ENCODE measurements at places on chromosomes 3 and 15.
A peak's percentile ranks its signal among the peaks of the same experiment; 100 is the strongest.

GRCh38 chr3:176262071-176262470 is 935.2 kb downstream of the TBL1XR1 start:
- no peak for DNase-seq

GRCh38 chr3:194450341-194450740 is 36.5 kb downstream of the ATP13A3 start:
- DNase-seq = no peak

DNA sequence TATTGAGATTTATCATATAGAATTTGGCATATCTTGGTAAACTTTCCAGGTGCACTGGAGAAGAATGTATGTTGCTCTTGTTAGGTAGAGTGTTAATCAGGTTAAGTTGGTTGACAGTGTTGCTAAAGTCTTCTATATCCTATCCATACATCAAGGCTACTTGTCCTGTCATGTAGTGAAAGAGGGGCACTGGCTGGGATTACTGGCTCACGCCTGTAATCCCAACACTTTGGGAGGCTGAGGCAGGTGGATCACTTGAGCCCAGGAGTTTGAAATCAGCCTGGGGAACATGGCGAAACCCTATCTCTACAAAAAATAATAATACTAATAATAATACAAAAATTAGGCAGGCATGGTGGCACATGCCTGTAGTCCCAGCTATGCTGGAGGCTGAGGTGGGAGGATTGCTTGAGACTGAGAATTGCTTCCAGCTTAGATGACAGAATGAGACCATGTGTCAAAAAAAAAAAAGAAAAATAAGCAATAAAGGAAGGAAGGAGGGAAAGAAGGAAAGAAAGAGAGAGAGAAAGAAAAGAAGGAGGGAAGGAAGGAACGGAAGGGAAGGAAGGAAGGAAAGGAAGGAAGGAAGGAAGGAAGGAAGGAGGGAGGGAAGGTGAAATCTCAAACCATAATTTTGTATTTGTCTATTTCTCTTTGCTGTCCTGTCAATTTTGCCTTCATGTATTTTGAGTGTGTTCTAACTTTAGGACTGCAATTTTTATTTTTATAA is 57.4 kb upstream of the IQSEC1 start:
- no peak for DNase-seq

- no peak for DNase-seq
Measured at GRCh38 chr3:147394884-147395225, 11.5 kb downstream of the ZIC4 start.

DNA sequence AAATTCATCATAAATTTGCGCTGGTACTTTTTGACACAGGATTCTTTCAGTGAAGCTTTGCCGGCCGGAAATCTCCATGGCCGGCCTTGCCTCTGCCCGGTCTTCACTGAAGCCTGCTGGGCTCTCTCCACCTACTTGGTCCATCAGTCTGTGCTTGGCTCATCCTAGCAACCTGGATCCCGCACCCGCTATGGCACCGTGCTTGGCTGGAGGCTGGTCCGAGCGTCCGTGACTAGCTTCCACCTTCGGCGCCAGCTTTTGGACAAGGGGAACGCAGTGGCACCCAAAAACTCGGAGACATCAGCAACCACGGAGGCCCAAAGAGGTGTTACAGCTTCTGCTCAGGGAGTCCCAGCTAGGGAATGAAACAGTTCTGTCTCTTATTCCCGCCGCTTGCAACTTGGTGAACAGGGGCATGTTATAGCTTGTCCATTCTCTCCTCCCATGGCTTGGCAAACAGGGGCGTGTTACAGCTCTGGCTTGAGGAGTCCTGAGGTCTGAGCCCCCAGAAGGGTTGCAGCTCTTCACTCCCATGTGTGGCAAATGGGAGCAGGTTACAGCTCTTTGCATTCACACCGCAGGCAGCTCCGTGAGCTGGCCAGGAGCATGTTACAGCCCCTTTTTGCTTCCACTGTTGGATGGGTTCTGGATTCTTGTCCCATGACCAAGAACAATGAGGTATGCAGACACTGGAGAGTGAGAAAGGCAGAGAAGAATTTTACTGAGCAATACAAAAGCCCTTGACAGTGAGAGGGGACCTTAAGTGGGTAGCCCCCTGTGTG is 204.2 kb downstream of the DIPK2A start:
- no peak for DNase-seq

- DNase-seq = no peak
Measured at GRCh38 chr3:157805538-157805937, 300.7 kb downstream of the SHOX2 start.

- DNase-seq = no peak
Measured at GRCh38 chr15:92322566-92323355, 70.9 kb upstream of the ST8SIA2 start.

- no peak for DNase-seq
Measured at GRCh38 chr15:101637038-101637437, 15.1 kb downstream of the TM2D3 start.

- peak; percentile 20 for DNase-seq
Measured at GRCh38 chr3:46848271-46849044, 14.8 kb downstream of the MYL3 start.

- peak; percentile 37 for DNase-seq
Measured at GRCh38 chr3:71011565-71012287, 571.8 kb downstream of the FOXP1 start.

DNA sequence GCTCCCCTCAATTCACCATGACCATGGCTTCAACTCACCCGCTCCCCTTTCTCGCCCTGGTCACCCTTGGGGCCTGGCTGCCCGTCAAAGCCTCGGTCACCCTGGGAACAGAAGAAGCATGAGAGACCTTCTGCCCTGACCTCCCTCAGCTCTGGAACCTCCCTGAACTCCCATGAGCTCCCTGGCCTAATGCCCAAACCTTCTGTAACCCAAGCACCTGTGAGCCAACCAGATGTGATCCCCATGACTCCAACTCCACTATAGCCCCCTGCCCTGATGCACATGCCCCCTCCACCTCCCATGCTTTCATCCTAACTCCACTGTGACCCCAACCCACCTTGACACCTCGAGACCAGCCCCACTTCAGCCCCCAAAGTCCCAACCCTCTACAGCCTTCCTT is 3.5 kb upstream of the UCN2 start:
- no peak for DNase-seq

GRCh38 chr3:195440379-195440778 is 2.4 kb downstream of the ACAP2 start:
- DNase-seq = no peak

- DNase-seq = no peak
Measured at GRCh38 chr3:9692416-9692815, 11.2 kb upstream of the CPNE9 start.

DNA sequence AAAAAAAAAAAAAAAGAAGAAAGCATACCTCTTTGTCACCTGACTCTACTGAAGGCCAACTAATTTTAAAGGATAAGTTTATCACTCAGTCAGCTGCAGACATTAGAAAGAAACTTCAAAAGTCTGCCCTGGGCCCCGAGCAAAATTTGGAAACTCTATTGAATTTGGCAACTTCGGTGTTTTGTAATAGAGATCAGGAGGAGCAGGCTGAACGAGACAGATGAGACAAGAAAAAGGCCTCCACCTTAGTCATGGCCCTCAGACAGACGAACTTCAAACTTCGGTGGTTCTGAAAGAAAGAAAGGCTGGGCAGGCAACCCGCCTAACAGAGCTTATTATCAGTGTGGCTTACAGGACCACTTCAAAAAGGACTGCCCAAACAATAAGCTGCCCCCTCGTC is 18.5 kb downstream of the GLDN start:
- DNase-seq = no peak

DNA sequence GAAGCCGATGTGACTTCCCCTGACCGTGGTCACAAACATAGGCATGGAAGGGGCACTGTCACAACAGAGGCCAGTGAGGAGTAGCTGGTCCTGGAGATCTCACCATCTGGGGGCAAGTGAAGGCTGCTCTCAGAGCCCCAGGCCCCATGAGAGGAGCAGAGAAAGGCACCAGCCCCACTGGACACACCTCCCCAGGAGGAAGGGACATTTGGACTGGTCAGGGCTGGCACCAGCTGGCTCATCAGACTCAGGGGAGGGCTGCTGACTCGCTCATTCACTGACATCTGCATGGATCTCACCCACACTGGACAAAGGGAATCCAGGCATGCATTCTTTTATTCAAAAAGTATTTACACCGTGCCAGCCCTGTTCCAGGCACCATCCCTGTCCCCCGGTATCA is 26.8 kb downstream of the ESYT3 start:
- no peak for DNase-seq

DNA sequence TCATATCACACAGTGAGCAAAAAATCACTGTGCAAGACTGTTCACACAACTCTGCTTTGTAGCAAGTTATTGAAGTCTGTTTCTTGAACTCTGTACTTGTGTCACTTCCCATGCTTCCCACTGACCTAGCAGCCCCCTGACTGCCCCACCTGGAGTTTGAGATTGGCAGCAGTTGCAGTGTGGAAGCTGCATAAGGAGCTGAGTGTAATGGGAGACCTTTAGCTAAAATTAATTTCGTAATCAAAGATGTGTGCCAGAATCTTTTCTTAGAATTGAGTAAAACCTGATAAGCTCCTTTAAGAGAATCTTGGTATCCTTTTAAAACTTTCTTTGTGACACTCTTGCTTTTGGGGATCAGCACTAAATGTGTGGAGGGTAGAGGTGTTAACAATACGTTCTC is 42.8 kb downstream of the NKIRAS1 start:
- DNase-seq = no peak

- no peak for DNase-seq
Measured at GRCh38 chr15:54033869-54034458, 55.7 kb downstream of the UNC13C start.

DNA sequence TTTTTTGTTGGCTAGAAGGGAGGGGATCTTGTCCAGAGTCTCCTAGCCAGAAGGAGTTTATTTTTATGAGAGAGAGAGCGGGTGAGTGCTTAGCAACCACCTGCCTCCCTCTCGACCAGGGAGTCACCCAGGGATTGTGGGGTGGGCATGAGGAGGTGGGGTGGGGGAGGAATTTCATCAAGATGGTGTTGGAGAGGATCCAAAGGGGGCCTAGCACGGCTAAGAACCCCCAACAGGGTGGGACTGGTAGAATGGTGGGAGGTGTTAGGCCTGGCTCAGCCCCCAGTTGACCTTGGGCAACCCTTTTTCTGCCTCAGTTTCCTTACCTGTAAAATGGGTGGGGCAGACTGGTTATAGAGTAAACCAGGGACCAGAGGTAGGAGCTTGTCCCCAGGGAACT is 1.8 kb downstream of the SLC6A6 start:
- DNase-seq = no peak

GRCh38 chr15:40333922-40334492 is 6.7 kb downstream of the CCDC9B start:
- peak; percentile 73 for DNase-seq

GRCh38 chr3:17137321-17137826 is 252.6 kb downstream of the PLCL2 start:
- DNase-seq = no peak

GRCh38 chr3:178386401-178386800 is 149.8 kb upstream of the KCNMB2 start:
- no peak for DNase-seq

- DNase-seq = peak; percentile 51
Measured at GRCh38 chr15:57565311-57565710, 26.4 kb upstream of the MYZAP start.
